Activated effector memory CD4-positive, alpha-beta T cell treated with anti-CD3 and anti-CD28 coated beads, Interleukin-2, amount 50 U/mL, for 16 hours (primary cell): ENCODE measurements at places on chromosomes 3 and 15.

GRCh38 chr3:135056084-135056730, 261.1 kb downstream of the EPHB1 start:
- no peak for DNase-seq

GRCh38 chr15:45387380-45388007, 9.2 kb upstream of the GATM start:
- no peak for DNase-seq

- DNase-seq = no peak
Measured at GRCh38 chr3:98817547-98818041, 54.5 kb downstream of the ST3GAL6 start.

DNA sequence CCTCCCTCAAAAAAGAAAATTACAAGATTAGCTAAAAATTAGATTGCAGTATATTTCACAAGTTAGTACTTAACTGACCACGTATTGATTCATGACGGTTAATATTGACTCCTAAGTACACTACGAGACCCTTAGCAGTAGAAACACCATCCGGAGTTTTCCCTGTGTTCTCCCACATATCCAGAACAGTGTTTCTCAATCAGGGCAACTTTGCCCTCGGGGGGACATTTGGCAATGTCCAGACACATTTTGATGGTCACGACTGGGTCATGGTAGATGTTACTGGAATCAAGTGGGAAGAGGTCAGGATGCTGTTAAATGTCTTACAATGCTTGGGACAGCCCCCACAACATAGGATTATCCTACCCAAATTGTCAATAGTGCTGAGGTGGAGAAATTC, 40.7 kb upstream of the LIPC start:
- no peak for DNase-seq

GRCh38 chr3:134326760-134327593, 47.3 kb downstream of the AMOTL2 start:
- DNase-seq = peak; percentile 28

DNA sequence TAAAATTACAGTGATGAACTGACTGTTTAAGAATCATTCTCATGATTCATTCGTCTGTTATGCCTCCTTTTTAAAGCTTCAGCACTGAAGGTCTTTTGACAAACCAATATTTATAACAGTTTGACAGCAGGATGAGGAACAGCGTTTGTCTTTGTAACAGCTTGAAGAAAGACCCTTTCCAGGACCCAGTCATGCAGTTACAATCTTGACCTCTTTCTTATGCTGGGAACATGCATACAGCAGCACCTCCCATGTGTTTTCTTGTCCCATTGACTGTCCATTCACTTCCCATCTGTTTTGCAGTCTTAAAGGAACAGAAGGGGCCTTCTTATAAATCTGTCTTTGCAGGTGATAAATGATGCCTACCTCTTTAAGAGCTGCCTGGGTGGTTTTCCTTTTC, 87.2 kb downstream of the OPA1 start:
- no peak for DNase-seq

DNA sequence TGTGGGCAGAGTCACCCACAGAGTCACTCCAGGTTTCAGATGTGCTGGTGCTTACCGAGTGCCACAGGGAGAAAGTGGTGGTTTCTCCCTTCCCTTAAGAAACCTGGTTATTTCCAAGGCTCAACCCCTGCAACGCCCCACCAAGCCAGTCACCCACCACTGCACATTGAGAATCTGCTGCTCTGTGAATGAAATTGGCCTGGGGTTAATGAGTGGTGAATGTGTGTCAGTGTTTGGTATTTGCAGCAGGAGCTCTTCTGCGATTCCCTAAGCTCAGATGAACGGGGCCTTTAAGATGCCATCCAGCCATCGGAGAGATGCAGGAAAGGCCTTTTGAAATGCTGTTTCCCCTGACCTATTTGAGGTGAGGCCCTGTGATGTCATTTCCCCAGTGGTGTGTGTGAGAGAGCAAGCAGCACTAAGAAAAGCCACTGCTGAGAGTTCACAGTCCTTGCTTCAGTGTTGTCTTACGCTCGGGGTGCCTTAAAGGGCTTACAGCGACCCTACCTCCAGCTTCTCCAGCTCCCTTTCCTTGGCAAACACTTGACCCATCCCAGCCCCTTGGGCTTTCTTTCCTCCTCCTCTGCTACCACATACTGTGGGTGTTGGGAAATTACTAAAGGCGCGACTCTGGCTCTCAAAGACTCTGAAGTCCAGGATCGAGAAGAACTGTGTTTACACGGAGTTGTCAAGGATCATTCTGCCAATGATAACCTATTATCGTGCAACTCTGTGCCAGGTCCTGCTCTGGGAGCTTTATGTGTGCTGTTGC, 68.9 kb downstream of the SMAD3 start:
- peak; percentile 84 for DNase-seq

DNA sequence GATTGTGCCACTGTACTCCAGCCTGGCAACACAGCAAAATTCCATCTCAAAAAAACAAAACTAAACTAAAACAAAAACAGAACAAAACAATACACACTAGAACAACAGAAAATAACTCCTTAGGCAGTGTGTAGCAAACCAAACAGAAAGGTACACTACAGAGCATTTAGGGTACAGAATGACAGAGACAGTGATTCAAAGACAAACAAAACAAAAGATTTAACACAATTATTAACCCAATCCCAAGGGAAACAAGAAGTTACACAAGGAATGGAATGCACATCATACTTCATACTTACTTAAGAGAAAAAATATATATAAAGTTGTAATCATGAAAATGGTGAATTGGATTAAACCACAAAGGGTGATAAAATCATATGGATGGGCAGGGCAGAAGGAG, 12.9 kb downstream of the SLC25A20 start:
- DNase-seq = no peak

- DNase-seq = no peak
Measured at GRCh38 chr15:40072216-40072990, 33.4 kb upstream of the SRP14 start.

- DNase-seq = no peak
Measured at GRCh38 chr3:97647441-97647982, 117.0 kb upstream of the ARL6 start.

- DNase-seq = no peak
Measured at GRCh38 chr15:66629817-66630576, 64.2 kb upstream of the LCTL start.

GRCh38 chr3:51275111-51275805, 109.8 kb upstream of the MANF start:
- DNase-seq = no peak

DNA sequence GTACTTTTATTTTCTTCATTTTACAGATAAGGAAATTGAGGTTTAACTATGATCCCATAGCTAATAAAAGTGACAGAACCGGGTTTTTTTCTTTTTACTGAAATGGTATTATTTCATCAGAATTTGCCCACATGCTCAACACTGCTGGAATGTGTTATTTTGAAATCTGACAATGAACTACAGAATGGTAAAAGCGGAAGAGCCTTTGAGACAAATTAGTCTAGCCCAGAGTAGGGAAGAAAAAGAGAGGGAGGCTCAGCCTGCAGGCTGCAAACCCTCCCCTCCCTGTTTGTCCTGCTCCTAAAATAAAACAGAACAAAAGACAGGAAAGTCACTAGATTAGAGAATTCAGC, 100.3 kb upstream of the LIPC start:
- no peak for DNase-seq

DNA sequence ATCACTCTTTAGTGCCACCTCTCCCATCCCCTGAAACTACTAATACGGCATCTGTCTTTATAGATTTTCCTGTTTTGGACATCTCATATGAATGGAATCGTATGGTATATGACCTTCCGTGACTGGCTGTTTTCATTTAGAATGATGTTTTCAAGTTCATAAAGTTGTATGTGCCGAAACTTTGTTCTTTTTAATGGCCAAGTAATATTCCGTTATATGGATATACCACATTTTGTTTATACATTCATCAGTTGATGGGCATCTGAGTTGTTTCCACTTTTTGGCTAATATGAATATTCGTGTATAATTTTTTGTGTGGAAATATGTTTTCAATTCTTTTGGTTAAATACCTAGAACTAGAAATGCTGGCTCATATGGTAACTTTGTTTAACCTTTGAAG, 49.5 kb downstream of the PIAS1 start:
- no peak for DNase-seq

DNA sequence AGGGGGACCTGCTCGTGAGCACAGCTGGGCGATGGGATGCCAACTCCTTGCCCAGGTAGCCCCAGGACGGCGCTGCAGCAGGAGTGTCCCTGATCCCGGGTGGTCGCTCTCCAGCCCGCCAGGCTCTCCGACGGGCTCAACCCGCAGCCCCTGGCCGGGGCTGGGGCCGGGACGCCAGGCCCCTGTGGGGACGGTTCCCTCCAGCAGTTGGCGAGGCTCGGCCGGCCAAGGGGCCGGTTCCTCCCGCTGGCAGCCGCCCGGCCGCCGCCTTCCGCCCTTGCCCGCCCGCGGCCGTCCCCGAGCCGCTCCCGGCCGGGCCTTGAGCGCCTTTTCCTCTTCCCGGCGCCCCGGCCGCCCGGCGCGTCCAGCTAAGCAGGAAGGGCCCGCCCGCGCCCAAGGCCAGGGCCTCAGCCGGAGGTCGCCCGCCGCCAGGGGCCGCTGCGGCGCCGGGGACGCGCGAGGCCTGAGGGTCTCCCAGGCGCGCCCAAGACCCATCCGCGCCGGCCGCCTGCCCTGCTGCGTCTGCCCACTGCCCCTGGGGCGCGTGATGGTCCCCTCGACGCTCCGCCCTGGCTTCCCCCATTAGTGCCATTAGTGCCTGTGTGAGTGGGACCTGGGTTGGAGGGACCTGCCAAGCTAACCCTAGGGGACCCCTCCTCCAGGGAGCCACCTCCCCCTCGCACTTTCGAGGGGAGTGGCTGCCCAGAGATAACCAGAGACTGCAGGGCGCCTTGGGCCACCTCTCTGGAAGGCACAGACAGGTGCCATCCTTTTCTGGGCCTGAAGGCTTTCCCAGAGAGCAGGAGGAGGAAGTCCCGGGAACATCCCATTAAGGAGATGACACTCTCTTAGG, 106.4 kb downstream of the FBLN2 start:
- peak; percentile 73 for DNase-seq

GRCh38 chr3:128100161-128100560, 23.5 kb downstream of the RUVBL1 start:
- DNase-seq = no peak

DNA sequence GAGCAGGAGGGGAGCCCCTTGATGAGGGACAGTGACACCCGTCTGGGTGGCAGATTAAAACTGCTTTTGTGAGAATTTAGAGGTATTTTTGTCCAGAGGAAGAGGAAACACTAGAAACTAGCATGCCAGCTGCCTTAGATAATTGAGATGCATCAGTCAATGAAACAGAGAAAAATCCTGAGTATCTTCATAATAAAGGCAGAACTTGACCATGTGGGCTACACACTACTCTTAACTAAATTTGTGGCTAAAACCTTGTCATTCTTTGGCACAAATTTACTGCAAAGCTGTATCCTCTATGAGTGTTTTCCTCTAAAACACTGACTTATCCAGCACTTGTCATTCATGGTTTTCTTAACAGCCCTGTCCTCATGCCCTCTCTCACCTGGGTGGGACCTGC, 259.7 kb upstream of the TPM1 start:
- no peak for DNase-seq

DNA sequence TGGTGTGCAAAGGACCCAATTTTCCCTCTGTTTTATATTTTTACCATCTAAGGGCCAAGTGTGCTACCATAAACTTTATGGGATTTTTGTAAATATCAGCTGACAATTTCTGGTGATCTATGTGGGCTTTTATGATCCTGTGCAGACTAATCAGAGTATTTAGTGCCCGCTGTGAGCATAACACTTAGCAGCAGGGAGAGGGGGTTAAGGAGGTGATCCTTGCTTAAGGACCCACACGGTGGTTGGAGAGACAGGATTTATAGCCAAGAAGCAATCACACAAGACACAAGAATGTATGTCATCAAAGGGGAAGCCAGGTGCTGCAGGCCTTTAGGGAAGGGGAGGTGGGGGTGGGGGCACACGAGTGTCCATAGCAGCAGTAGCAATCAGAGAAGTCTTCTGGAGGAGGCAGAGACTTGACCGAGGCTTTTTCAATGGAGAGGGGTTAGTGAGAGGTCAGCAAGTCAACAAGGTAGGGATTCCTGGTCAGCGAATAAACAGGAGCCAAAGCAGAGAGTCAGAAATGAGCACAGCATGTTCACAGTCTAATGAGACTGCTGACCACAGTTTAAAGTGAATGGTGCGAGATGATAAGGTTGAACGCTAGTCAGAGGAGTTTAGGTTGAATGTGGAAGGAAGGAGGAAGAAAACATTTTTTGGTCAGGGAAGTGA, 4.5 kb upstream of the CACNA1D start:
- no peak for DNase-seq

- DNase-seq = no peak
Measured at GRCh38 chr3:117628823-117629291, 919.3 kb downstream of the TUSC7 start.

DNA sequence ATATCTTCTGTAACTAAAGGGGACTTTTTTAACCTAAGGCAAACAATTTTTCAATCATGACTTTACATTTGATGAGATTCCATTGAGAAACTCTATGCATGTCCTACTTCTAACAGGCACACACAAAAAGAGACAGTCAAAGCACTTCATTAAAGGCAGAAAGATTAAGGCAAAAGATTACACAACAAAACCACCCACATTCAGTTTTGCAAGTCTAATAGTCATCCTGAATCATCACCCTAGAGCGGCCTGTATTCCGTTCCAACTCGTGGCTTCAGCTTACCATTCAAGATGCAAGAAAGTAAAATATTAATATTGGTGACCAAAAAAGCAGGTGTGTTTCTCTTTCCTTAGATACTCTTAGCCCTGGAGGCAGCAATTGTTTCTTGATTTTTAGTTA, 205.9 kb downstream of the P3H2 start:
- no peak for DNase-seq

DNA sequence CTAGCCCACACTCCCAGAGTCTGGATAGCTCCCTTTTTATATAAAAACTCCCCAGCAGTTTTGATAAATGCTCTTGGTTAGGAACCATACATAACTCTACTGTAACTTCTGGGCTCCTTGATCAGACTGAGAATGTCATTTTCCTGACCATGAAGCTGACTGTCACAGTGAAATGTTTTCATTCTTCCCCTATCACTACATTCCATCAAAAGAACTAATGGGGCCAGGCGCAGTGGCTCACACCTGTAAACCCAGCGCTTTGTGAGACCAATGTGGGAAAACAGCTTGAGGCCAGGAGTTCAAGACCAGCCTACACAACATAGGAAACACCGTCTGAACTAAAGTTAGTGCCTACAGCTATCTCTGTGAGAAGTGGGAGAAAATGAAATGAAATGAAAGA, 72.8 kb upstream of the MYO5C start:
- DNase-seq = no peak

GRCh38 chr15:74870436-74871215, 2.5 kb downstream of the SCAMP2 start:
- no peak for DNase-seq

DNA sequence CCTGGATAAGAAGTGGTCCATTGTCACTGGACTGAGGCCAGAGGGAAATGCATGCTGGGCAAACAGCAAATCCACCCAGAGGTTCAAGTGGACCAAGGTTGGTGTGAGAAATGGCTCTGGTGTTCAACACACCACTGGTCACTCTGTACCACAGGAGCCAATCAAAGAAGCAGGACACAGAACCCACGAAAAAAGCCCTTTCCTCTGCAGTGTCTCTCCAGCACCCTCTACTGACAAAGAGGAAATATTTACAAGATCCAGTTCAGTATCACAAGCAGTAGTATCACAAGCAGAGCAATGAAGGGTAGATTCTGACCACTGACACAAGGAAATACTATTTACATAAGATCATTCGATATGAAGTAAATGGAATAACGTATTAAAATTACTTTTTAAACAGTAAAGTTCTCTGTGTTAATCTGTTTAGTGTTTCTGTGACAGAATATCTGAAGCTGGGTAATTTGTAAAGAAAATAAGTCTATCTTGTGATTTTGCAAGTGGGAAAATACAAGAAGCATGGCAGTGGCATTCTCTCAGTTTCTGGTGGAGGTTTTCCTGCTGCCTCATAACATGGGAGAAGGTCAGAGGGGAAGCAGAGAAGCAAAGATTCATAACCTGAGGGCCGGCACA, 390.7 kb downstream of the EFHB start:
- no peak for DNase-seq
